ENCODE measurements at places on chromosomes 16 and 17.

DNA sequence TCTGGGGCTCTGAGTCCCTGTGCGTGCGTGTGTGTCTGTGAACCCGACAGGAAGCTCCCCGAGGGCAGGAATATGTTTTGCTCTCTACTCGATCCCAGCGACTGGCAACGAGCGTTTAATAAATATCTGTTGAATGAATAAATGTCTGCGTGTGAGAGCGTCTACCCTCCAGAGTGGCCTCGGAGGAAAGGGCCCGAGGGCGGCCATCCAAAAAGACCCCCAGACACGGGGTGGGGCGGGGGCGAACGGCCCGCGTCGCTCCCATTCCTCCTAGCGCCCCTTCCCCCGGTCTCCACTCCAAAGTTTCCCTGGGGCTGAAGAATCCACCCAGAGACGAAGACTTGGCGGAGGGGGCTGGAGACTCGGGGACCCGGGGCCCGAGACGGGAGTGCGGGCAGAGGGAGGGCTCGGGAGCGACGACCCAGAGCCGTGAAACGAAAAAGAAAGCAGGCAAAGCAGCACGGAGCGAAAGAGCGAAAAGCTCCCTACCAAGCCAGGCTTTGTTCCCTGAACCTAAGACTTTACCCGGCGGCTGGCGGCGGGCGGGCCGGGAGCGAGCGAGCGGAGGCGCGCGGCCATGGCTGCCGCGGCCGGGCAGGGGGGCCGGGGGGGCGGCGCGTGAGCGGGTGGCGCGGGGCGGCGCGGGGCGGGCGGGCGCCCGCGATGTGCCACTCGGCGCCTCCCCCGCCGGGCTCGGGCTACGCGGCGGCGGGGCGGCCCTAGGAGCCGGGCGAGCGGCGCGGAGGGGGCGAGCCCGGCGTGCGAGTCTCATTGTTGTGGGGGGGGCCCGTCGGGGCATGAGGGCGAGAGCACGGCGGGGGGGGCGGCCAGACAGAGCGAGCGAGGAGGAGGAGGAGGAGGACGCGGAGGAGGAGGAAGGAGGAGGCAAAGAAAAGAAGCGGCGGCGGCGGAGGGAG lies at the start of gene MLLT6:
MLLT6 (plus strand) TSS at position 668 of the 917 bp plus-strand sequence. CDS start 360 bp downstream, outside the sequence.
- DNase-seq = peak; percentile 72

- DNase-seq = no peak
Measured at GRCh38 chr16:17252064-17252463, 218.7 kb downstream of the XYLT1 start.

GRCh38 chr17:55652114-55652823 lies 70.4 kb downstream of the TMEM100 start:
- no peak for DNase-seq

DNA sequence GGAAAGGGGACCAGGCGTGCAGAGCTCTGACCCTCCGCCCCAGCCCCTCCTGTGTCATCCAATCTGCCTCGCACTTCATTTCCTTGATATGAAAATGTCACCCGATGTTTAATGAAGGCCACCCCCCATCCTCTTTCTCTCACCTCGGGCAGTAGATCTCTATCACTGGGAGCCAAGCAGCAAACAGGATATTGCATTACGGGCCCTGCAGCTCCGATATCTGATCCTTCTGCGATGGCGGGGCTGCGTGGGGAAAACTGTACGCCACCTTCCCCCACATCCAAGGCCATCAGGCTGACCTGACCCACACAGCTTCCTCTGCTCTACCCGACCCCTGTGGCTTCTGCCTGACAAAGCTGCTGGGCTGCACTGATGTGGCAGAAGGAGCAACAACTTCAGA lies 74.9 kb downstream of the DYNLRB2 start:
- DNase-seq = no peak

GRCh38 chr16:60852635-60853034 lies 1183.6 kb downstream of the CDH8 start:
- no peak for DNase-seq

DNA sequence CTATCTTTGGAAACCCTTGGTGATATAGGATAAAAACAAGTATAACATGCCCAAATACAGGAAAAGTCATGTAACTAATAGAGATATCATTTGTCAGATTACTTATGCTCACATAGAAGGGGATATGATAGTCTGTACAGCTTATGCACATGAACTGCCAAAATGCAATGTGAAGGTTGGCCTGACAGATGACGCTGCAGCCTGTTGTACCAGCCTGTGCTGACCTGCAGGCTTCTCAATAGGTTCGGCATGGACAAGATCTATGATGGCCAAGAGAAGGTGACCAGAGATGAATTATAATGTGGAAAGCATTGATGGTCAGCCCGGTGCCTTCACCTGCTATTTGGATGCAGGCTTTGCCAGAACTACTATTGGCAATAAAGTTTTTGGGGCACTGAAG lies 12.7 kb downstream of the WFIKKN2 start:
- DNase-seq = no peak

DNA sequence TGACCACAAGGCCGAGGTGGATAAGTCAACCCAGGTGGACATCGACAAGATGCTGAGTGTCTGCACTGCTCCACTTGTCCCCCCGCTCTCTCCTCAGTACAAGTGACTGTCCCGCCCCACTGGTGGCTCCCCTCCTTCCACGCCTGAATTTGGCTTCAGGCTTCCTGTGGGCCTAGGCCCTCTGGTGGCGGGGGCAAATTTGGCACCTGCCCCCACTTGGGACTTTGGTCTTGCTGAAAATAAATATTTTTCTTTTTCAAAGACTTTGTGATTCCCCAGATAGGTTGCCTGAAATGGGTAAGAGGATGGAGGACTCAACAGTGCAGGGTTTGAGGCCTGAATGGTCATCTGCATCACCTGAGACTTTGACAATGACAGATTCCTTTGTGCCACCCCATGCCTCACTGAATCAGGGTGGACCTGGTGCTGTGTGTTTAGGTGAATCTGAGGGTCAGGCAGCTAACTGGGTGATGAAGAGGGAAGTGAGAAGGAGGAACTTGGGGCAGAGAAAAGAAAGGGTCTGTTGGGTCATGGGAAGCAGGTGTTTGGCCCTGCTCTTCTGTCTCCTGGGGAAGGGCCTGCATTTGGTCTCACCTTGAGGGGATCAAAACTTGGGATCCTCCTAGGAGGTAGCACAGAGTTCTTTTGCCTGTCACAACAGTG lies 2.0 kb downstream of the C16orf86 start:
- DNase-seq = no peak

GRCh38 chr17:39092692-39093230 lies 58.7 kb downstream of the PLXDC1 start:
- DNase-seq = no peak
